ENCODE measurements at places on chromosomes 1 and 21.

GRCh38 chr21:44458971-44459711 lies 3.8 kb downstream of the LRRC3 start:
- DNase-seq, result no peak

- no peak for DNase-seq
Observed at GRCh38 chr21:45590726-45591618, 48.7 kb upstream of the SLC19A1 start.

GRCh38 chr1:32352831-32353383 lies 9.4 kb downstream of the FAM229A start:
- DNase-seq, result no peak

DNA sequence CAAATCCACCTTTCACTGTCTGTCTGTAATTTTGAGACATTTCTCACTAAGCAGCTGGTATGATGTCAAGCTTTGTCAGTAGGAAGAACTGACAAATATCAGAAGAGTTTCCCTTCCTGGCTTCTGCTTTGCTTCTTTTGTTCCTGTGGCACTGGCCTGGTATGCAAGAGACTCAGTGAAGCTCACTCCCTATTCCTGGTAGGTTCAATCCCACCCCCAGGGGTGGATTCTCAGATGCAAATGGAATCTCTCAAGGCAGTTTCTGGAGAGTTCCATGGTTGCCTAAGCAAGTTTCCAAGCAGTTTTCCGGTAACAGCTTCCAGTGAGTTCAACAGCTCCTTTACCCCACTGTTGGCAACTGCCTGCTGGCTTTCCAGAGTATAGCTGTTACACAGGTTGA lies 683.4 kb downstream of the PTPRC start:
- DNase-seq, result no peak

DNA sequence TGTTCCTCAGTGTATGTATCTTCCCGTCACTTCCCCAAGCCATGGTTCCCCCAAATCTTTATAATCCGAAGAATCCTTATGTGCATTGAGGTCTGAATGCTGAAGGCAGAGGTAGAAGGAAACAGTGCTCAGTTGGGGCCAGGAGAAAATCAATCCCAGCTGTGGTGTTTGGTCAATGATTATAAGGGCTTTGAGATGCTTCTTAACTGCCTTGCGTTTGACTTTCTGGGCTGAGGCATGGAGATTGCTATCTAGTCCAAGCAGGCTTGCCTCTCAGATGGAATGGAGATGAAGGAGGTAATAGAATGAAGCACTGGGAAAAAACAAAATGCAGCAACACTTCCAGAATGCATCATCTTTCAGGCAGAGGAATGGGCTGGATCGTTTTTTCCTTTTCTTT lies 3.6 kb upstream of the MAP1LC3C start:
- no peak for DNase-seq

- DNase-seq, result peak; percentile 24
Observed at GRCh38 chr1:66552829-66553228, 18.9 kb downstream of the SGIP1 start.

DNA sequence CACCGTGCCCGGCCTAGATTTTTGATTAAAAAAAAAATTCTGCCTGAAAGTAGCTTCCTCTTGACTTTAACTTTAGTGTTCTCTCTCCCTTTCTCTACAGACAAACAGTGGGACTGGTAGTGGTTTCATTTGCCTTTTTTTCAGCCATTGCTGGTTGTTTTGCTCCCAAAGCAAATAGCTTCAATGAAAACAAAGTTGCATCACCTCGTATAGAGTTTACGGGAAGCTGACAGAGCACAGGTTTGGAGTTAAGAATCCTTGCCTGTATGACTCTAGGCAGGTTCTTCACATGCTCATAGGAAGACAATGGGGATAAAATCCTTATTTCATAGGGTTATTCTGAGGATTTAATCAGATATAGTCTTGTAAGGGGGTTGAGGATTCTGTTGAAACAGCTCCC lies 21.6 kb downstream of the AADACL4 start:
- DNase-seq, result no peak

- DNase-seq, result no peak
Observed at GRCh38 chr1:84836145-84836544, 56.9 kb downstream of the LPAR3 start.

DNA sequence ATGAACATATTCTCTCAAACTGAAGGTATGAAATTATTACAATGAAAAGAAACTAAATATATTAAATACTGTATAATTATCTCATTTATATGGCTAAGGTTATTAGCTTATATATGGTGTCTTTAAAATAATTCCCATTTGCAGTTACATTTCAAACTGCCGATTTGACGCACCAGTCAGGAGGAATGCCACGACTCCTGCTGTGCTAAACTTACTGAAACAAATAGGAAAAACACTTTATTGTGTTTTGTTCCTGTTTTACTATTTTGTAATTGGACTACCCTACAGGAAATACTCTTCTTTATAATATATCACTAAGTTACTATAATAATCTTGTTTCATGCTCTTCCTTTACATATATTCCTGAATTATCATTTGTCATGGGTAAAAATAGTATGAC lies 117.8 kb downstream of the DPYD start:
- DNase-seq, result no peak

DNA sequence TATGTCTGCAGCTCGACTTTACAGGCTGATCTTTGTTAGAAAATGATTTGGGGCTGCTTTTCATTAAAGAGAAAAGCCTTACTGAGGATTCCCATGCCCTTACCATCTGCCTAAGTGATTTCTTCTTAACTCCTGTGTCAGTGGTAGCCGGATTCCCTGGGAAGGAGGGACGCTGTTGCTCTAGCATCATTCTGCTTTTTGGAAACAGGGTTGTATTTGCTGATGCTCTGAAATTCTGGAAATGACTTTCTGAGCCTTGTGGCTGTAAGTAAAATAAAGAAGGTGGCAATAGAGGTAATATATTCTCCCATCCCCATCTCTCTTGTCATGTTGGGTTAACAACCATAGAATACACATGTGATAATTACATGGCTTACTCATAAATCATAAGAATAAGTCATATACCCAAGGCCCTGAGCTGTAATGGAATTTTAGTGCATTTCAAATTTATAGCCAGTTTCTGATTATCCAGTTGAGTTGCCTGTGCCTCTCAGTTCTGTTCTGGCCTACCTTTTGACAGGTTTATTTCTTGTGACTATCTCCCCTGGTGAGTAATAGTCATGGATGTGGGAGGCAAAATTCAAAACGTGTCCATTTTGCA lies 74.4 kb downstream of the AK4 start:
- DNase-seq, result no peak

GRCh38 chr1:14067711-14068110 lies 367.7 kb downstream of the PRDM2 start:
- no peak for DNase-seq

- DNase-seq, result no peak
Observed at GRCh38 chr21:42332557-42333317, 17.5 kb upstream of the TFF3 start.

DNA sequence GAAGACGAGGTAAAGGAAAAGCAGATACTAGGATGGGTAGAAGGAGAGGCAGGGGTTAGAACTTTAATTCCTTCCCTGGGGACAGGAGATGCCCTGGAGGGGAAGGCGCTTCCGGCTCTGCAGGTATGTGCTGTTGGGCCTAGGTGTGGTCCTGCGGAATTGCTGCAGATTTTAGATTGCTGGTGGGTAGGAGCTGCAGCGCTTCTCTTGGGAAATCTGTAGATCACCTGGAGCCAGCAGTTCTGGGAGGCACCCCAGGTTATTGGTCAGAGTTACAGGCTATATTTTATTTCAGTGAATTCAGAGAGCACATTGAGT lies 1.1 kb downstream of the MGST3 start:
- peak; percentile 75 for DNase-seq

GRCh38 chr1:193102662-193103061 lies 2.6 kb downstream of the GLRX2 start:
- DNase-seq, result no peak

DNA sequence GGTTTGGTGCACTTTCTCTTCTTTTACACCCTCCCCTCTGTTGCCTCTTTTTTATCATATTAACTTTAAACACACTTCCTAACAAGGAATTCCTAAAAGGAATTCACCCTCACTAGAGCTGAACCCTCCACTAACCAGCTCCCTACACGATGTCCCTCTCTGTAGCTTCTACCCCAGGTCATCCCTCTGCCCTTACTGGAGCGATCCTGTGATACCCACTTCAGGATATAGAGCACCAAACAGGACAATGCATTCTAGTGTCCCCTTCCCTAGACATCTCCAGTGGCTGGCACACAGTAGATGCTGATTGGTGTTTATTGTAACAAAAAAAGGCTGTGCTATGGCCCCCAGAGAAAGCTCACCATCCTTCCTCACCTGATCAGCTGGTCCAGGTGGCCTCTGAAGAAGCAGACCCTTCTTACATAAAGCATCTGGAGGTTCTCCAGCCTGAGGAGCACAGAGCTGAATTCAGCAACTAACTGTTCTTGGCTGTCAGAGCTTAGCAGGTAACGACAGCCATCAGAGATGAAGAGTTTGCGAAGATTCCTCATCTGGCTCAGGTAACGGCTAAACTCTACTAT lies 1.4 kb downstream of the PRAMEF18 start:
- no peak for DNase-seq

DNA sequence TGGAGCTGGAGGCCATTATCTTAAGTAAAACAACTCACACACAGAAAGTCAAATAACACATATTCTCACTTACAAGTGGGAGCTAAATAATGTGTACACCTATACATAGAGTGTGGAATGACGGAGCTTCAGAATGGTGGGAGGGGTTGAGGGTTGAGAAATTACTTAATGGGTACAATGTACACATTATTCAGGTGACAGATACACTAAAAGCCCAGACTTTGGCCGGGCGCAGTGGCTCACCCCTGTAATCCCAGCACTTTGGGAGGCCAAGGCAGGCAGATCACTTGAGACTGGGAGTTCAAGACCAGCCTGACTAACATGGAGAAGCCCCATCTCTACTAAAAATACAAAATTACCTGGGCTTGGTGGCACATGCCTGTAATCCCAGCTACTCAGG lies 24.9 kb upstream of the LRIG2 start:
- peak; percentile 82 for DNase-seq

DNA sequence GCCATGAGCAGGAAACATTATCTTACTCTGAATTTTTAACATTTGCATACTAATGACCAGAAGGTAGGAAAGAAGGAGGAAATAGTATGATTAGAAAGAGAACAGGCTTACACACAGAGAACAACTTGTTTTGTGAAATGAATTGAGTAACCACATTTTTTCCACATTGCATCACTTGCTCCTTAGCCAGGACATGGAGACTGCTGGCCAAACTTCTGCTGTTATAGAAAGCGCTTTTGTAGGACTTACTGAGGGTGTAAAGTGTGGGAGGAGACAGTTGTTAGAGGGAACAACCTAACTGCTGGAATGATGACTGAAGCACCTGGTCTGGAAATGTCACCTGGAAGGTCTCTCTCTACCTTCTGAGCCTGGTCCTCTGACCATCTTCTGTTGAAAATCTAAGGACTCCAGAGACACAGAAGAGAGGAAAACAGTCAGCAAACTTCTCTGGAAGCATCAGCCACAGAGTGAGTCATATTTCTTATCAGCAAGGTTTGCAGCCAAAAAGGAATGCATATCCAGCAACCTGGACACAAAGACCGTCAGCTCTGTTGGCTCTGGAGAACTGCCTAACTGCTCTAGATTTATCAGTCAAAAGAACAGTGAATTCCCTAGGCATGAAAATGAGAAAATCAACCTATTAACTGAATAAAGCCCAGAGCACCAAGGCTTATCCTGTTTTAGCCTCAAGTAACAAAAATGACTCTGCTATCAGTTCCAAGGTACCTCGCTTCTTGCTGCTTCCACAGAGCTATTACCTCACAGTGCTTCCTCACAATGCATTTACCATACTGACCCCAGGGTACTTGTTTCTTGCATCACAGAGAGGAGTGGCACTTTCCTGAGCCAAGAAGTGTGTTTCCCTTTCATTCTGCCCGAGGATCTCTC lies 88.0 kb upstream of the SLFNL1 start:
- no peak for DNase-seq

GRCh38 chr1:177448036-177448615 lies 277.4 kb downstream of the BRINP2 start:
- no peak for DNase-seq

DNA sequence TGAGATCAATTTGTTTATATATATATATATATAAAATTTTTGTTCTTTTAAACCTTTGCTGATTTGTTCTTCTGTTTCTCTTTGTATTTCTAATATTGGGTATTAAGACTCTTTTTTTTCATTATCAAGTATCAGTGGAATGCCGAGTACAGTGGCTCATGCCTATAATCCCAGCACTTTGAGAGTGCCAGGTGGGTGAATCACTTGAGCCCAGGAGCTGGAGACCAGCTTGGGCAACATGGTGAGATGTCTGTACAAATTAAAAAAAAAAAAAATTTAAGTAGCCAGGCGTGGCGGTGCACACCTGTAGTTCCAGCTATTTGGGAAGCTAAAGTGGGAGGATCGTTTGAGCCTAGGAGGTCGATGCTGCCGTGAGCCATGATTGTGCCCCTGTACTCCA lies 67.1 kb downstream of the MAST2 start:
- no peak for DNase-seq

DNA sequence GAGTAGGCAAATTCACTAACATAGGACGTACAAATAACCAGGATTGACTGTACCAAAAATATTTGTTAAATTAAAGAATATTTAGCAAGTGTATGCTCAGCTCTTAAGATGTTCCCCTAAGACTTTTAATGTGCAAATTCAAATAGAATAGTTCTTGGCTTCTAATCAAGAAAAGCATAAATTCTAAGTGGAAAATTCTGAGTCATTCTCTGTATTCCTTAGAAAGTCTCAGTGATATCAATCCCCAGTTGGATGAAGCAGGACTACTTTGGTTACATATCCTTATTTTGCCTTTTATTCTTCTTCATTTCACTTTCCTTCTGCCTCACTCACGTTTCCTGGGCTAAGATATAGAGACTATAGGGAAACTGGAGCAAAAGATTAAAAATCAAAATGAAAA lies 130.2 kb downstream of the IFI44 start:
- no peak for DNase-seq

DNA sequence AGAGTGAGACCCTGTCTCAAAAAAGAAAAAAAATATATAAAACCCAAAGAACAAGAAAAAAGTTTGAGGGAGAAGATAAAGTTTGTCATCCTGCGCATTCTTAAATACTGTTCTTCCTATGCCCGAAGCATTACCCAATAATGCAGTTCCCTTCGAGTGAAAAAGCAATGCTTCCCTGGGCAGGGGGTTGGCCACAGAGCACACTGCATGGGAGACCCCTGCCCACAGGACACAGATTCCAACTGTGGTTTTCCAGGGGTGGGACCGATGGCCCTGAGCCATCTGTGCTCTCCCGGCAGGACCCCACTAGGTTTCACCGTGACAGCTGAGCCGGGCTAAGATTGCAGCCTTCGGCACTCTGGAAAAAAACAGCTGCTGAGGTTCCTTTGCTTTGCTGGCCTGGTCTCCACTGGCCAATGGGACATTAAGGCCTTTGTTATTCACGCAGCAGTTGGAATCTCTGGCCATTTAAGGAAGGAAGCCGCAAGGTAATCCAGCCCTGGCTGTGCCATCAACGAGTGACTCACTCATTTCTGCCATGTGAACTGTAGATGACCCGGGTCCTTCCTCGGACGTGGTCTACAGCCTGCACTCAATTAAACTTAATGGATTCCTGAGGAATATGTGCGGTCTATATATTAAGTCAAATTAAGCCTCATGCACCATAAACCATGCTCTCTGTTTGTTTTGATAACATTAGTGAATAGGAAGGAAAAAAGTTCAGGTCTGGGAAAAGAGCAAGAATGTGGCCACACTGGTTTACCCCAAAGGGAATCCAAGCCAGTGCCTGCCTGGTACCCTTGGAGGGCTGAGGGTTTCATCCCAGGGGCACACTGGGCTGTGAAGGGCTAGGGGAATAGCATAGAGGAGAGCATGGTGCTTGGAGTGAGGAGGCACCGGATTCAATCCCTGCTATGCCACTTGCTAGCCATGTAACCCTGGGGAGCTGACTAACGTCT lies 163.2 kb downstream of the ZBTB18 start:
- peak; percentile 41 for DNase-seq

GRCh38 chr1:15690317-15690716 lies 6.2 kb downstream of the PLEKHM2 start:
- DNase-seq, result no peak

Data from NCI-H69 (cell line).